Naive thymus-derived CD8-positive, alpha-beta T cell (primary cell): ENCODE measurements at places on chromosomes 1 and 21.
A peak's percentile ranks its signal among the peaks of the same experiment; 100 is the strongest.

GRCh38 chr1:41901551-41901950 lies 17.2 kb downstream of the HIVEP3 start:
- H3K36me3 ChIP-seq, result no peaks in the 10 kb centered on the region
- H3K4me1 ChIP-seq, result peaks cover 54% of the 10 kb centered on the region
- no peak for DNase-seq

DNA sequence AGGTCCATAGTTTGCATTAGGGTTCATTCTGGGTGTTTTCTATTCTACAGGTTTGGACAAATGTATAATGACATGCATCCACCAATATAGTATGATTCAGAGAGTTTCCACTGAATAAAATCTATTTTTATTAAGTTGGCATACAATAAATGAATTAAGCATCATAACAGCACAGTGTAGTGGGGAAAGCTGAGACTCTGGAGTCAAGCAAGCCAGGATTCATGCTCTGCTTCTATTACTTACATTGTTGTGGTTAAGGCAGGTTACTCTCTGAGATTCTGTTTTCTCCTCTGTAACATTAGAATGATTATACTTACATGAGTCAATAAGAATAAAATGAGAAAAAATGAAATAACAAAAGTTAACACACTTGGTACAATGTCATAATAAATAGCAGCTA lies 131.3 kb downstream of the SLC30A10 start:
- H3K36me3 ChIP-seq, result no peaks in the 10 kb centered on the region
- no peaks in the 10 kb centered on the region for H3K4me1 ChIP-seq
- no peak for DNase-seq
- H3K27ac ChIP-seq, result no peak overlapping the region

- no peaks in the 10 kb centered on the region for H3K4me1 ChIP-seq
- no peak for DNase-seq
- no peaks in the 10 kb centered on the region for H3K36me3 ChIP-seq
- H3K27me3 ChIP-seq, result no peaks in the 10 kb centered on the region
- H3K4me3 ChIP-seq, result no peak overlapping the region
Measured at GRCh38 chr1:195019385-195019784, 1588.9 kb downstream of the KCNT2 start.

DNA sequence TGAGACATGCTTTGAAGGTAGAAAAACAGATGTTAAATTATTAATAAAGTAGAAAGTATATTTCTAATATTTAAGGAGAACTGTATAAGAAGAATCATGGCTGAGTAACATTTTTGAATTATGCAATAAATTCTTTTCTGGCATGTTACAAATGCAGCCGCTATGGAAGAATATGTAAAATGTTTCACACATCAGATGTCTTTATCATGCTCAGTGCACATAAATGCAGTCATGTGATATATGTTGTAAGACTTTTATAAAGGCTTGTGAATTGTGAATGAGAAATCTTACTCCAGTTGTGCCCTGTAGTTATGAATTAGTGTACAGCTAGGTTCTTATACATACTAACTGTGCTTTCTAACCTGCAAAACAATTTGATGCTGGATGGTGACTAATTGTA lies 53.5 kb downstream of the LRRC8B start:
- peaks cover 59% of the 10 kb centered on the region for H3K36me3 ChIP-seq
- no peak for DNase-seq

GRCh38 chr1:204432708-204433107 lies 21.1 kb upstream of the PPP1R15B start:
- no peaks in the 10 kb centered on the region for H3K27me3 ChIP-seq
- H3K27ac ChIP-seq, result no peak overlapping the region
- DNase-seq, result no peak

DNA sequence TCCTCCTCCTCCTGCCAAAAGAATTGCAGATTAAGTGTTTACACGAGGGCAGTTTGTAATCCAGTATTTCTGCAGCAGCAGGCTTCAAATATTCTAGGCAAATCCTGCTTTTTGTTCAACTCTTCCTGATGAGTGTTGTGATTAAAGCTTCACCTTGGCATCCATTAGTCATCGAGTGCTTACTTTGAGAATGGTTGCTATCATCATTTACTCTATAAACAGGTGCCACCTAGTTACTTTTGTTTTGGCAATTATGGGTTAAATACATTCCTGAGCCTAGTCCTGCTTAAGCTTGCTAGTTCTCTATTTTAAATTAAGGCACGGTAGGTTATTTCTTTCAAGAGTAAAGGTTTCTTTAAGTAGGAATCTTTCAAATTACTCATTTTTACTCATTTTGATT lies 20.3 kb downstream of the PDC start:
- no peak overlapping the region for H3K4me3 ChIP-seq
- no peak for DNase-seq
- H3K27me3 ChIP-seq, result no peaks in the 10 kb centered on the region
- no peak overlapping the region for H3K27ac ChIP-seq

DNA sequence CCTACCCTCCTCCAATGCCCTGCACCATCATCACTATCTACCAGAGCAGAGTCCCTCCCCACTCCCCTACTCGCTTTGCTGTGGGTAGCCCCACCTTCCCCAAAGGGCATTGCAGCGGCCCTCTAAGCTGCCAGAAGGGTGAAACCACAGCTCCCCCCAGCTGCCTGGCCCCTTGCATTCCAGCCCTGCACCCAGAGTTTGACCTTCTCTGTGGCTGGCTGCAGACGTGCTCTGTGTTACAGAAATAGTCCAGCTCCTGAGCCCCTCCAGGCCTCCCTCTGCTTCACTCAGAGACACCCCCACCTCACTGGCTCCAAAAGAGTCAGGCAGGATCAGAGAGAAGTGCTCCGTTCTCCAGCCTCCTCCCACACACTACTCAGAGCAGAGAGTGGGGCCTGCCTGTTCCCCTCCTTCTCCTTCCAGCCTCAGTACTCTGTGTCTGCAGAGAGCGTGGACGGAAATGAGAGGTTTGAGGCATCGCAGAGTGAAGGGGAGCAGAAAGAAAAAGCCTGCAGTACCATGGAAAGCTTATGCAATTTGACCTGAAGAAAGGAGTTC lies 63.2 kb downstream of the PLEKHA6 start:
- peaks cover 10% of the 10 kb centered on the region for H3K4me1 ChIP-seq
- DNase-seq, result no peak
- H3K27me3 ChIP-seq, result peaks cover 2% of the 10 kb centered on the region
- no peaks in the 10 kb centered on the region for H3K36me3 ChIP-seq
- peak overlapping the region; percentile 16 for H3K4me3 ChIP-seq

GRCh38 chr1:9238550-9238949 lies 4.0 kb downstream of the H6PD start:
- peak overlapping the region; percentile 5 for H3K4me3 ChIP-seq
- H3K27me3 ChIP-seq, result no peaks in the 10 kb centered on the region
- H3K36me3 ChIP-seq, result no peaks in the 10 kb centered on the region
- no peak for DNase-seq
- H3K4me1 ChIP-seq, result peaks cover 72% of the 10 kb centered on the region
- H3K27ac ChIP-seq, result no peak overlapping the region

DNA sequence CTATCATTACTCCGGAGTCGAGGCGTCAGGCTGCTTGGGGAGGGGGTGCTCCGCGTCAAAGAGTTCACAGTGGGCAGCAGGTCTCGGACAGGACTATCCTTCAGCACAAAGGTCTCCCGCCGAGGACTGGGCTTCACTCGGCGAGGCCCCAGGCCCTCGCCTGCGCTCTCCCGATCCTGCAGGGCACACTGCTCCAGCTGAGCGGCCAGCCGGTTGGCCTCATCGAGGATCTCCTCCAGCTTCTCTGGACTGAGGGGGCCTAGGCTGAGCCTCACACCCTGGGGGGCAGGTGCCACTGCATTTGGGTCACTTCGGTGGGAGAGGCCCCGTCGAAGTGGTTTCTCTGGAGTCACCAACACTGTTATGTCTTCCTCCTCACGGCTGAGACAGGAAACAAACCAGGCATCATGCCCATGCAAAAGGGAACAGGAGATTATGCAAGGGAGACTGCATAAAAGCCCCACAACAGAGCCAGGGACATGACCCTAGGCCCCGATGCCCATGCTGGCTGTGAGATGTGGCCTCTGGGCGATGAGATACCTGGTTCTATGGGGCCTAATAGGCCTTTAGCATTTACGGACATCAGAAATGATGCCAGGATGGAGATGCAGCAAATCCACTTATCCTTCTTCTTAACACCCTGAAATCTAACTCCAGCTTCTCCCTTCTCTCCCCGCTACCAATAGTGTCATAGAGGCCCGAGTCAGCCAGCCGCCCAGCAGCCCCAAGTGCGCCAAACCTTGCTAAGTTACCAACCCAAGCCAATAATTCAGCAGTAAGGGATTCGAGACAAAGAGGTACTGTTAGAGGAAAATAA lies 1.1 kb downstream of the PSRC1 start:
- H3K27me3 ChIP-seq, result no peaks in the 10 kb centered on the region
- DNase-seq, result no peak
- no peak overlapping the region for H3K27ac ChIP-seq
- peak overlapping the region; percentile 97 for H3K4me3 ChIP-seq

DNA sequence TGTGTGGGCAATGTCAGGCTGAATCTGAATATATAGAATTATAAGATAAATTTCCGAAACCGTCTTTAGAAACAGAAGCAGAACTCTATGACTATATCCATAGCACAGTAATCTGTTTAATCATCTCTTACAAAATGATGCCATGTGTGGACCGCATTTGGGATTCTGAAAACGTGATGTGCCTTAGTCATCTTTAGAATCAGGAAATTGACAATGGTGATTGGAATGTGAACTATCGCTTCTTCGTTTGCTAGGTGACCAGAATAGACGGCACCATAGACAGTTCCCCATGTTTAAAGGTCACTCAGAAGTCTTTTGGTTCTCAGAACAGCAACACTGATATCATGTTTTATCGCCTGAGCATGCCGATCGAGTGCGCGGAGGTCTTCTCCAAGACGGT lies 300.3 kb downstream of the ZP4 start:
- DNase-seq, result no peak
- H3K36me3 ChIP-seq, result no peaks in the 10 kb centered on the region
- no peaks in the 10 kb centered on the region for H3K4me1 ChIP-seq
- H3K27me3 ChIP-seq, result peaks cover 3% of the 10 kb centered on the region
- no peak overlapping the region for H3K4me3 ChIP-seq
- H3K27ac ChIP-seq, result no peak overlapping the region

- H3K27me3 ChIP-seq, result no peaks in the 10 kb centered on the region
- no peak overlapping the region for H3K4me3 ChIP-seq
- no peak for DNase-seq
- no peak overlapping the region for H3K27ac ChIP-seq
Measured at GRCh38 chr1:64699327-64699726, 45.5 kb upstream of the RAVER2 start.

- H3K36me3 ChIP-seq, result no peaks in the 10 kb centered on the region
- H3K27ac ChIP-seq, result no peak overlapping the region
- DNase-seq, result no peak
- H3K4me1 ChIP-seq, result no peaks in the 10 kb centered on the region
- H3K4me3 ChIP-seq, result no peak overlapping the region
- H3K27me3 ChIP-seq, result no peaks in the 10 kb centered on the region
Measured at GRCh38 chr21:16838331-16838730, 674.5 kb upstream of the CXADR start.

- H3K27me3 ChIP-seq, result peaks cover 8% of the 10 kb centered on the region
- DNase-seq, result no peak
- H3K4me3 ChIP-seq, result no peak overlapping the region
Measured at GRCh38 chr1:244347942-244348341, 103.8 kb downstream of the ADSS2 start.

- no peak overlapping the region for H3K4me3 ChIP-seq
- H3K27me3 ChIP-seq, result no peaks in the 10 kb centered on the region
- no peak overlapping the region for H3K27ac ChIP-seq
Measured at GRCh38 chr1:234916840-234917239, 211.8 kb downstream of the TOMM20 start.

DNA sequence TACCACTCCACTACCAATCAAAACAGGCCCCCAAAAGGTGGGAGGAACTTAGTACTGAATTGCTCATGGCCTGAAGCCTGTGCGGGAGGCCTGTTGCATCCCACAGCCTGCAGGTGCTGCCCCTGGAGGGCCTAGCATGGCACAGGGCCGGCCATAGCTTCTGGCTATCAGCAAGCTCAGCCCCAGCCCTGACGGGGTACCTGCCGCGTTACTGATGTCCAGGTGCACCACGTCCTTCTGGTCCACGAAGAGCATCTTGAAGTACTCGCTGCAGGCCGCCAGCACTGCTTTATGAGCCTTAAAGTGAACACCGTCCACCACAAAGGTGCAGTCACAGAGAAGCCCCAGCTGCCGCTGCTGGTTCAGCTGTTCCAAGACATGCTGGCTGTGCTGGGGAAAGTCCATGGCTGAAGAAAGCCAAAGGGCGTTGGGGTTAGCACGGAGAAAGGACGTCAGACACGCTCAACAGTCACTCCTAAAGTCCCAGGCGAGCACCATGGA lies 27.8 kb downstream of the ZBTB17 start:
- DNase-seq, result no peak
- H3K36me3 ChIP-seq, result peaks cover 3% of the 10 kb centered on the region

DNA sequence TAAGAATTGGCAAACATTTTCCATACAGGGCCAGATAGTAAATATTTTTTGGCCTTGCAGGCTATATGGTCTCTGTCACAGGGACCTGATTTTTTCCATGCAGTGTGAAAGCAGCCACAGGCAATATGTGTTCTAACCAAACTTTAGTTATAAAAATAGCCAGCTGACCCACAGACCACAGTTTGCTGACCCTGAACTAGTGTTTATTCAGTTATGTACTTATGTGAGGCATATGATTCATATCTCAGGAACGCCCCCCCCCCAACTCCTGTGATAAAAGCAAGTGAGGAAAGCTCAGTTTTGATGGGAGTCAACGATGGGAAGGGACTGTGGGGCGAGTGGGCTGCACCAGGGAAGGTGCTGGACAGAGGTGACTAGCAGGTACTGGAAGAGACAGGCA lies 80.1 kb downstream of the HMGB4 start:
- DNase-seq, result no peak
- H3K4me3 ChIP-seq, result no peak overlapping the region
- no peaks in the 10 kb centered on the region for H3K4me1 ChIP-seq
- H3K36me3 ChIP-seq, result no peaks in the 10 kb centered on the region
- H3K27ac ChIP-seq, result no peak overlapping the region

- DNase-seq, result no peak
- no peak overlapping the region for H3K4me3 ChIP-seq
- H3K27me3 ChIP-seq, result peaks cover 2% of the 10 kb centered on the region
- peaks cover 3% of the 10 kb centered on the region for H3K4me1 ChIP-seq
- peaks cover 4% of the 10 kb centered on the region for H3K36me3 ChIP-seq
Measured at GRCh38 chr1:89809556-89809955, 11.3 kb upstream of the LRRC8D start.

DNA sequence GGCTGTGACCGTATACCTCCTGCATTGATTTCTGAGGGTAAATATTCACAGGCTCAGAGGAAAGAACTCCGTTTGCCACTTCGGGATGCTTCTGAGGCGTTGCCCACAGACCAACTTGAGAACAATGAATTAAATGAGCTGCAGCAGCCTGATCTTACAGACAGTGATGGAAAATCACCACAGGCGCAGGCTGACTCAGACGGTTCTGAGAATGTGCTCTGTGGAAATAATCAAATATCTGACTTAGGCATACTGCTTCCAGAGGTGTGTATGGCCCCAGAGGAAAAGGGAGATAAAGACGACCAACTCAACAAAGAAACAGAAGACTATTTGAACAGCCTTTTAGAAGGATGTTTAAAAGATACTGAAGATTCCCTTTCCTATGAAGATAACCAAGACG lies 76.7 kb upstream of the SCCPDH start:
- no peaks in the 10 kb centered on the region for H3K27me3 ChIP-seq
- no peak for DNase-seq
- no peak overlapping the region for H3K4me3 ChIP-seq
- H3K36me3 ChIP-seq, result peaks cover 14% of the 10 kb centered on the region
- H3K4me1 ChIP-seq, result peaks cover 16% of the 10 kb centered on the region
- no peak overlapping the region for H3K27ac ChIP-seq

- H3K4me3 ChIP-seq, result no peak overlapping the region
- H3K4me1 ChIP-seq, result no peaks in the 10 kb centered on the region
Measured at GRCh38 chr1:40966417-40966816, 13.1 kb upstream of the CTPS1 start.

- DNase-seq, result no peak
- no peaks in the 10 kb centered on the region for H3K36me3 ChIP-seq
- H3K4me3 ChIP-seq, result no peak overlapping the region
Measured at GRCh38 chr1:177631770-177632169, 338.1 kb downstream of the SEC16B start.
